ENCODE measurements at places on chromosomes 5 and 9.

- no peak for DNase-seq
These were observed 114.2 kb downstream of the FEM1C start for GRCh38 chr5:115430374-115430773.

DNA sequence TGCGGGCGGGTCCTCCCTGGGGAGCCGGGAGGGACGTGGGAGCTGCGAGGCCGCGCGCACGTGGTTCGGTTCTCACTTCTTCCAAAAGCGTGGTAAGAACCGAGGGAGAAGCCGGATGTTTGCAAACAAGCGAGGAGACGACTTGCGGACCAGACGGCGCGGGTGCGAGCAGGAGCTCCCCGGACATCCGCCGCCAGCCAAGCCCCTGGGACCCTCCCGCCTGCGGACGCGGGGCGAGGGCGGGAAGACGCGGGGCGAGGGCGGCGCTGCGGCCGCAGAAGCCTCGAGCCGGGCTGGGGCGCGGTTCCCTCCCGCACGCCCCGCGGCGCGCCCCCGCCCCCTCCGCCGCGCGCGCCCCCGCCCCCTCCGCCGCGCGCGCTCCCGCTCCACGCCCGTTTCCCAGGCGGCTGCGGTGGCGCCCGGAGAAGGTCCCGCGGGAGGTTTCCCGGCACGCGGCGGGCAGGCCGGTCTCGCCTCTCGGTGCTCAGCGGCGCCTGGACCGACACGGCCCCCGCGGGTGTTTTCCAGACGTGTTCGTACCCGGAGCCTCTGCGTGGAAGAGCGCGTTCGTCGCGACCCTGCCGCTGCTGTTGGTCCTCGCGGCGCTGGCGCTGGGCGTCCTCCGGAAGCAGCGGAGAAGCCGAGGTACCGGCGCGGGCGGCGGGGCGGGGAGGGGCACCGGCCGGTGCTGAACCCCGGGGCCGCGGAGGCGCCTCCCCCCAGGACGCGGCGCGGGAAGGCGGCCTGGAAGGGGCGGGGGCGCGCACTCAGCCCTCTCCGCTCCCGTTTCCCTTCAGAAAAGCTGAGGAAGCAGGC is 12.8 kb downstream of the BTNL9 start:
- peak; percentile 22 for DNase-seq

- DNase-seq = no peak
These were observed 13.2 kb upstream of the ADRA1B start for GRCh38 chr5:159903131-159903530.

- no peak for DNase-seq
These were observed 50.4 kb downstream of the FNIP1 start for GRCh38 chr5:131746423-131746822.

- no peak for DNase-seq
These were observed 305.4 kb upstream of the KIF2A start for GRCh38 chr5:62000646-62001045.
